ENCODE measurements at places on chromosomes 12 and 14. TPM values are rescaled to one million over a fixed set of nuclear protein-coding genes. Genes with fewer than 3 reads are reported as not detected.
A peak's percentile ranks its signal among the peaks of the same experiment; 100 is the strongest.

GRCh38 chr14:69637503-69638031, 26.2 kb downstream of the SUSD6 start:
- no peak overlapping the region for H3K4me3 ChIP-seq
- DNase-seq: no peak
- peaks cover 25% of the 10 kb centered on the region for H3K36me3 ChIP-seq
- peaks cover 62% of the 10 kb centered on the region for H3K4me1 ChIP-seq

- DNase-seq: no peak
- H3K4me3 ChIP-seq: no peak overlapping the region
- H3K36me3 ChIP-seq: peaks cover 13% of the 10 kb centered on the region
- H3K27me3 ChIP-seq: no peaks in the 10 kb centered on the region
- H3K27ac ChIP-seq: no peak overlapping the region
Observed at GRCh38 chr12:130796985-130797686, 41.9 kb downstream of the STX2 start.

DNA sequence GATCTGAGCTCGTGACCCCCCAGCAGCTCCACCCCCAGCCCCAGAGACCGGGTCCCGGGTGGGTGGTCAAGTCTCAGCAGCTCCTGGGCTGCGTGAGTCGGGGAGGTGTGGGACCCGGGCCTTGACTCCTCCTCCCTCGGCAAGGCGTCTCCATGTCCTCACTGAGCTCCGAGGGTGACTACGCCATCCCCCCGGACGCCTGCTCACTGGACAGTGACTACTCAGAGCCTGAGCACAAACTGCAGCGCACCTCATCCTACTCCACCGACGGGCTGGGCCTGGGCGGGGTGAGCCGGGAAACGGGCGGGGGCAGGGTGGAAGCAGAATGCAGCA, 28.1 kb downstream of the PIGH start:
- H3K4me1 ChIP-seq: peaks cover 5% of the 10 kb centered on the region
- no peak overlapping the region for H3K4me3 ChIP-seq
- H3K27me3 ChIP-seq: no peaks in the 10 kb centered on the region
- DNase-seq: no peak
- no peak overlapping the region for H3K27ac ChIP-seq
- H3K36me3 ChIP-seq: no peaks in the 10 kb centered on the region

DNA sequence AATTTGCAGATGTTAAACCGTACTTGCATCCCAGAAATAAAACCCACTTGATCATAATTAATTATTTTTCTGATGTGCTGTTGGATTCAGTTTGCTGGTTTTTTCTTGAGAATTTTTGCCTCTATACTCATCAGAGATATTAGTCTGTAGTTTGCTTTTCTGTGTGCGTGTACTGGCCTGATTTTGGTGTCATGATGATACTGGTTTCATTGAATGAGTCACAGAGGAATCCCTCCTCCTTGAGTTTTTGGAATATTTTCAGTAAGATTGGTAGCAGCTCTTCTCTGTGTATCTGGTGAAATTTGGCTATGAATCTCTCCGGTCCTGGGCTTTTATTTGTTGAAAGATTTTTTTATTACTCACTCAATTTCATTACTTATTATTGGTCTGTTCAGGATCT, 100.4 kb upstream of the PMCH start:
- no peaks in the 10 kb centered on the region for H3K36me3 ChIP-seq
- no peak overlapping the region for H3K4me3 ChIP-seq
- no peak overlapping the region for H3K27ac ChIP-seq
- H3K27me3 ChIP-seq: peaks cover 2% of the 10 kb centered on the region

DNA sequence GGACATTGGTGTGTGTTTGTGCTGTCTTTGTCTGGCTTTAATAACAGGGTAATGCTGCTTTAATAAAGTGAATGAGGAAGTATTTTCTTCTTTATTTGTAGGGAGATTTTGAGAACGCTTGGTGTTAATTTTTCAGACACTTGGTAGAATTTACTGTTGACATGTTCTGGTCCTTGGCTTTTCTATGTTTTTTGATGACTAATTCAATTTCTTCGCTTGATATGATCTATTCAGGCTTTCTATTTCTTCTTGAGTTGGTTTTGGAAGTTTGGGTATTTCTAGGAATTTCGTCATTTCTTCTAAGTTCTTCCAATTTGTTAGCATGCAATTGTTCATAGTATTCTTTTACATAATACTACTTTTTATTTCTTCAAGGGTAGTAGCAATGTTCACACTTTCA, 167.8 kb downstream of the TTC6 start:
- no peak for DNase-seq
- no peaks in the 10 kb centered on the region for H3K4me1 ChIP-seq
- no peak overlapping the region for H3K27ac ChIP-seq
- H3K36me3 ChIP-seq: no peaks in the 10 kb centered on the region
- H3K4me3 ChIP-seq: no peak overlapping the region

- H3K4me3 ChIP-seq: peak overlapping the region; percentile 58
- peak; percentile 78 for DNase-seq
- peaks cover 62% of the 10 kb centered on the region for H3K4me1 ChIP-seq
- no peaks in the 10 kb centered on the region for H3K27me3 ChIP-seq
- H3K27ac ChIP-seq: peak overlapping the region; percentile 93
Observed at GRCh38 chr12:54991161-54991990, 6.8 kb upstream of the TESPA1 start.

DNA sequence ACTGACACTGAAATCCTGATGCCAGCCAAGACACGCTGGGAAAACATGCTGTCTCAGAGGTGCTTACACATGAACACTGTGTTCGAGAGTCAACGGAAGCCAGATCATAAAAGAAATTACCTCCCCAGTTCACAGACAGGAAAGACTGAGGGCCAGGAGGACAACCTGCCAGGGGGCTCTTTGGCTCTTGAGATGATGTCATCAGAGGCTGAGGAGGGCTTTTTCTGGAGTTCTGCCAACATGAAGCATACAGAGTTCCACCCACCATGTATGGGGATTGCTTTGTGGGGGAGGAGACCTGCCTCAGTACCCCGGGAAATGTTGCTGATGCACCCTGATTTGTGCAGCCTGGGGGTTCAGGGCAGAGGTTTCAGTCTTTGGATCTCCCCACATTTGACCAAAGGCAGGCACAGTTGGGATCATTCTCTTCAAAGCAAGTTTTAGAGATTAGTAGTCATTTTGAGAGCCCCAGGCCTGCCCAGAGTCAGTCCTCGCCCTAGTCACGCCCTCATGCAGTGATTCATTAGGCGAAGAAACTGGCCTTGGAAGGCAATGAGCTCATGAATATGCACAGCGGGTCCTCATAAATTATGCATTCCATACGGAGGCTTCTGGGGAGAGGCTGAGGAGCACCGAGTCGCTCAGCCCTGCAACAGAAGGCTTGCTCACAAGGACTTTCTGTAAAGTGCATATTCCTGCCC, 34.9 kb upstream of the EML1 start:
- DNase-seq: no peak
- no peaks in the 10 kb centered on the region for H3K4me1 ChIP-seq
- H3K36me3 ChIP-seq: no peaks in the 10 kb centered on the region
- H3K27me3 ChIP-seq: peaks cover 3% of the 10 kb centered on the region
- no peak overlapping the region for H3K4me3 ChIP-seq
- H3K27ac ChIP-seq: no peak overlapping the region

DNA sequence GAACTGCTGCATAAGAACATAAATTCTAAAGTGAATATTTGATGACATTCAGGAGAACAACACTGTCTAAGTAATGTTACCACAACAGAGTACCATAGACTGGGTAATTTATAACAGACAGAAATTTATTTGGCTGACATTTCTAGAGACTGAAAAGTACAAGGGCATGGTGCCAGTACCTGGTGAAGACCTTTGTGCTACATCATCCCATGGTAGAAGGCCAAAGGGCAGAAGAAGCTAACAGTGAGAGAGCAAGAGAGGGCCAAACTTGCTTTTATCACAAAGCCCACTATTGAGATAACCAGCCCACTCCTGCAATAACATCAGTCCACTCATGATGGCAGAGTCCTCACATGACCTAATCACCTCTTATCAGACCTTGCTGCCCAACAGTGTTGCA, 88.8 kb downstream of the FIGNL2 start:
- no peaks in the 10 kb centered on the region for H3K36me3 ChIP-seq
- DNase-seq: no peak
- no peak overlapping the region for H3K4me3 ChIP-seq
- H3K27ac ChIP-seq: no peak overlapping the region
- H3K27me3 ChIP-seq: no peaks in the 10 kb centered on the region
- H3K4me1 ChIP-seq: no peaks in the 10 kb centered on the region

- H3K27ac ChIP-seq: no peak overlapping the region
- H3K36me3 ChIP-seq: no peaks in the 10 kb centered on the region
- H3K27me3 ChIP-seq: no peaks in the 10 kb centered on the region
- no peak overlapping the region for H3K4me3 ChIP-seq
- H3K4me1 ChIP-seq: peaks cover 24% of the 10 kb centered on the region
- DNase-seq: no peak
Observed at GRCh38 chr12:94793191-94793595, 142.8 kb upstream of the TMCC3 start.

The CMKLR1 gene
- not detected for total RNA-seq
